C1 segment of cervical spinal cord (tissue), 14 donors: ENCODE measurements at places on chromosomes 12 and 14.
A peak's percentile ranks its signal among the peaks of the same experiment; 100 is the strongest.

GRCh38 chr12:96210376-96211055 is 16.3 kb downstream of the ELK3 start:
- DNase-seq, result no peak

DNA sequence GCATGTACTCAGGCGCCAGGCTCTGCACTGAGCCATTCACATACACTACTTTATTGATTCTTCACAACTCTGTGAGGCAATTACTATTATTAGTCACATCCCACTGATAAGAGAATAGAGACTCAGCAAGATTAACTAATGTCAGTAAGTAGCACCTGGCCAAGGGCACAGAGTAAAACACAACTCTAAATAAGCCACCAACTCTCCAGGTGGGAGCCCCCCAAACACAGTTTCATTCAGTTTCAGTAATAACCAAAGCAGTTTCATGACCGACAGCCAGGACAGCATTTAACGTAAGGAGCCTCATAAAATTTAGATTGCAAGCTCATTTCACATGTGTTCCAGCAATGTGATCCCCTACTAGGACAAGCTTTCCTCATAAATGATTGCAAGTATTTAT is 323.1 kb upstream of the CCDC196 start:
- DNase-seq, result no peak

- DNase-seq, result no peak
These were observed 91.8 kb downstream of the RGS6 start for GRCh38 chr14:72024043-72024407.

DNA sequence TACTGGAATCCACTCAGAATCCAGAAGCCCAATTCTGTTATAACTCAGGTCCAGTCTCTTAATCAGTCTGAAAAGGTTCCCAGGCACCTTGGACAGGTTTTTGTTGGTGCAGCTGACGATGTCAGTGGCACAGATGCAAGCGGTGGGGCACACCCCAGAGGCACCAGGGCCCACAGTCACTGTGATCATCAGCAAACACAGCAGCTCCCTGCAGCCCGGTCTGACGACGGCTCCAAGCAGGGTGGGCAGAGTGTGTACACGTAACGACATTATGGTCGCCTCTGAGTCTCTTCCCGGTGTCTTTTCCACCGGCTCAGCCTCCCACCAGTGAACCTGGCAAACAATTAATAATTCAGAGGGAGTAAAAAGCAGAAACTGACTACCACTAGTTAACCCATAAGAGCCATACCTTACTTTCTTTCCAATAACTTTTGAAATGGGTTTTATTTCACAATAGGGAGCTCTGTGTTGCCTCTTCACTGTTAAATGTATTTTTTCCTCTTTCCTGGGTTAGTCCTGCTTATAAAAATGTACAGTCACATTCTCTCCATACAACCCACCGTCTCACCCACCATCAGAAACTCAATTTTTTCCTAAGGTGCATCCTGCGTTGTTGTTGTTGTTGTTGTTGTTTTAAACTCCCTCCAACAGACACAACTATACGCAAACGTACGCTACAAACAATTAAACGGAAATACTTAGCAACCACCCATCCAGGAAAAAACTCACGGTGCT is 521 bp upstream of the PCED1B start:
- no peak for DNase-seq

DNA sequence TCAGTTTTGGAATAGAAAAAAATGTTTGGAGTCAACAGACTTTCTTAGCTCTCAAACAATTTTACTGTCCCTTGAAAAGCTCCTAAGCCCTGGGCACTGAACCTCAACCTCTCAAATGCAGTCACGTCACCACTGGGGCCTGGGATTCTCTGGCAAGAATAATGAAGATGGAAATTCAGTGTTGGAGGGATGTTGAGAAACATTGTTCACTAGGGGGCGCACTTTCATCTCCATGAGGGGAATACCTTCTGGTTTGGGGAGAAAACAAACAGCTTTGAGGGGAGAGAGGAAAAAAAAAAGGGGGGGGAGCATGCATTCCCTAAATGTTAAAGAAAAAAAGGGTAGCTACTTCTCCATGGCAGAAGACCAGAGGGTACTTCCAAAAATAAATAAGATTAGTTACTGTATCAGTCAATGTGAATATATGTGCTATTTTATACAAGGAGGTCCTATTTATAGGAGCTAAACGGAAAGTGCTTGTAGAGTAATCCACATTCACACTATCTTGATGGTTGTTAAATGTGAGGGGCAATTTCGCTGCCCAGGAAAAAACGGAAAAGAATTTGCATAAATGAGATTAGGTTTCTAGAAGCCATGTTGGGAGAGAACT is 5.8 kb upstream of the TBPL2 start:
- DNase-seq, result peak; percentile 10

GRCh38 chr14:60196291-60196690 is 31.1 kb upstream of the DHRS7 start:
- DNase-seq, result no peak

DNA sequence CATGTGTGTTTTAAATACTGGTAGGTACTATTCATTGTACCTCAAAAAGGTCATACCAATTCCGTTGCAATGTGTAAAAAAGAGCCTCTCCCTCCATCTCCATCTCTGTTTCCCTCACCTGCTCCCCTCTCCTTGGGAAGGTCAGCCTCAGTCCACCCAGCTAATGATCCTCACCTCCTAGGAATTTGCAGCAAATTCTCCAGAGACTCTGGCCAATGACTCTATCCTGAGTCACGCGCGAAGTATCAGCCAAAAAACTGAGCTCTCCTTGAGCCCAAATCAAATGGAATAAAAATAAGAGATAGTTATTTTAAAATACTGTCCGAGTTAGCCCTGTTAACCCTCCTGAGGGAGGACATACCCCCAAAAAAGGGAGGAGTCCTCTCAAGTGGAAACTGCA is 148.4 kb downstream of the DPF3 start:
- DNase-seq, result no peak

DNA sequence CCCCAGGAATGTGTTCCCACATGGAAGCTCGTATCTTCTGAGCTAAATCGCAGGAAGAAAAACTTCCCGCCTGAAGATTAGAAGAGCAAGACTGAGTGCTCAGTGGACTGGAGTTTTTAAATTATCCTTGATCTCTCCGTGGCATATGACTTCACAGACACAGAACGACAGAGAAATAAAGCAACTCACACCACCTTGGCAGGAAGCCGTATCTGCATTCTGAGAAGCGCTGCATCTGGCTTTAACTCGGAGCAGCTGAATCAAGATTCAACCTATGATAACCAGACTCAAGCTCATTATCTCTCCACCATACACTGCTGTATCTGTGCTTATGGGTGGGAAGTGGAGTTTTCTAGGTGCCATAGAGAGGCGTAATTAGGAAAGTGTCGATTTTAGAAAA is 1482.7 kb downstream of the AACS start:
- no peak for DNase-seq

DNA sequence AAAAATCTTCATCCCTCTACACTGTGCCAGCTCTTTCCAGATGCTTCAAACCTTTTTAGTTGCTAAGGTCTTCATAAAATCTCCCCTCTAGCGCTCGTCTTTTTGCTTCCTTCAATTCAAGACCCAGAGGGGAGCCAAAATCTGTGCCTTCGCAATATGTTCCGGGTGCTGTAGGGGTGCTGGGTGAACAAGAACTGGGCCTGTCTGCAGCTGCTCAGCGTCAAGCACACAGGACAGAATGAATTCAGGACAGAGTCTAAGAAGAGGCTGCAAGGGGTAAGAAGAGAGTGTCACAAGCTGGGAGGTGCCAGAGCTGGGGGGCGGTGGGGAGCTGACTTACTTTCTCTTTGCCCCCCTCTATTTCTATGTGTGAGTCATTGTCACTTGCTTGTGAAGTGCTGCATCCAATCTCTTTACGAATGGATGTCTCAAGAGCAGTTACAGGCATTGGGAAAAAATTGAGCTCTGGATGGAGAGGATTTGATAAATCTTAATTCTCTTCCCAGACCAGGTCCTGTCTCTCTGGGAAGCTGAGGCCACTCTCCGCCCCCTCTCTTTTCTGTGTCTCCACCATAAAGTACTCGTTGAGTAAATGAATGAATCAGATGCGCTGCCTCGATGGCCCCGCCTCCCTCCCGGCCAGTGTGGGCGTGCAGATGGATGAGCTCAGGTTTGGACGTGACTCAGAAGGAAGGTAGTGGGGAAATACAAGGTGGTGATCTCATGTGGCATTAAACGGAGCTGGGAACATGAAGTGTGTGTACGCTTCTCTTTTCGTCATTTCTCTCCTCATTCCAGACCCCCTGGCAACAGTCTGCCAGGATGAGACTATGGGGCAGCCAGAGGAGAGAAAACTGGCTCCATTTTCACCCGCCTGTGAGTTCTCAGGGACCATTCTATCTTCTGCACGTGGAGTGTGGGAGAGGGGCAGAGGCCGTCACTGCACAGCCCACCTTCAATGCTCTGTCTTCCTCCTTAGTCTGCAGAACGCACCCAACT is 91.3 kb downstream of the TSPAN9 start:
- no peak for DNase-seq

- DNase-seq, result no peak
These were observed 283.1 kb downstream of the MDGA2 start for GRCh38 chr14:47392326-47392725.

- no peak for DNase-seq
These were observed 3.7 kb upstream of the HOXC12 start for GRCh38 chr12:53950789-53951576.

DNA sequence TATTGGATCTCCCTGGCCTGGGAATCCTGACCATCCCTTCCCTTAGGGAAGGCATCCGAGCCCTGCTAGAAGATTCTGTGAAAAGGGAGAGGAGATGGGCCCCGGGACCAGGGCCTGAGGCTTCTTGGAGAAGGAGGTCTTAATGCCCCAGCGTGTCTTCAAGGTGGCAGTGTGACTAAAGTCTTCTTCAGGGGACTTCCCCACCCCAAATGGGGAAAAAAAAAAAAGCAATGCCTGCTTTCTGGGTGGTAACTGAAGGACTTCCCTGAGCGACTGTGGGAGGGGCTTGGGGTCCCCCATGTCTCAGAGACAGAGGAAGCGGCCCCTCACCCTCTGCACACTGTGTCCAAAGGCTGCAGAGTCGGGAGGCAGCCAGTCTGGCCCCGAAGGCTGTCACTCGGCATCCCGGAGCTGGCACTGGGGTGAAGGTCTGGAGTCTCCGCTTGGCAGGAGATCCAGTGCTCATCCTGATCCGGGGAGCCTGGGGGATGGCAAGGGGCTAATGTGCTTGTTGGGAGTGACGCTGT is 7.8 kb upstream of the PGF start:
- DNase-seq, result no peak

- no peak for DNase-seq
These were observed at the start of gene MMP17 for GRCh38 chr12:131827961-131828534. Gene MMP17 (plus strand): TSS chr12:131828393. CDS start chr12:131828495, 102 bp downstream.

DNA sequence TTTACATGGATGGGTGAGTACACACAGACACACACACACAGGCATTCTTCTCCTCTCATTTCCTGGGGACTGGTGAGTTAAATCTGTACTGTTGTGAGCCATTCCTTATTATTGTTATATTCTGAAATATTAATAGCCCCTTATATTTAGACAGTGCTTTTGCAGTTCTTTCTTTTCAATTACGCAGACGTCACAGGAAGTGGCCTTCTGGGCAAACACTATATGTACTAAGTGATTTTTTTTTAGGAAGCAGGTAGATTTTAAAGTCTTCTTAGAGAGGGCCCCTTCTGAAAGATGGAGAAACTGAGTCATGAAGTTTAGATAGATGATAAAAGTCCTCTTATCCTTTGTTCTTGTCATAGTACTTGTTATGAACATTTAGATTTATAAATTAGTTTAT is 1213.6 kb downstream of the VRK1 start:
- no peak for DNase-seq

DNA sequence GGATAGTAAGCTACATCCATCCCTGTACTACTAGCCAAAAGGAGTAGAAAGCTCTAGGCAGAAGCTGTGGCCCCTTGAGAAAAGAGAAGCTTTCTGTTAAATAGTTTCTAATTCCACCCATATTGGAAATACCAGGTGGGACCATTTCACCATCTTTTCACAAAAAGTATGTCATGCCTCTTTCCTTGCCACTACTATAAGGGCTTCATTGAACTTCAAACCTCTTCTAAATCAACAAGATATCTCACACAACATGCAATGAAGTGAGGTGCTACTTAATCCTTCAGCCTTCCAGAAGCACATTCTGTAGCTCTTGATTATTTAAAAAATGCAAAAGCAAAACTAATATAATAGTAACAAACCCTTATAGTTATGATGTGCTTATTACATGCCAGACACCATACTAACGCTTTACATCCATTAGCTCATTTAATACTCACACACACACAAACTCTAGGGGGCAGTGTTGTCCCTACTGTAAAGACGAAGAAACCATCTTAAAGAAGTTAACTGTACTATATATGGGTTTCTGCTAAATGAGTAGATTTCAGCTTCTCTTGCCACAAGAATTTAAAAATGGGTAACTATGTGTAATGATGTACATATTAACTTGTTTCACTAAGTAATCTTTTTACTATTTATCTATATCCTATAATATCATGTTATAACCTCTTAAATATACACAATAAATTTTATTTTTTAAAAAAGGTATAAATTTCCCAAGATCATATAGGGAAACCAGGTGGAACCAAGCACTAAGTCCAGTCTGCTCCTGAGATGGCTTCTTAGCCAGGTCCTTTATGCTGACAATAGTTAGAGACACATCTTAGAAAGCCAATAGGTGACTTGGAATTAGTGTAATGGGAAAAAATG is 124.4 kb downstream of the RPS29 start:
- DNase-seq, result no peak

GRCh38 chr12:131094831-131095805 is 141.4 kb downstream of the ADGRD1 start:
- no peak for DNase-seq

- peak; percentile 66 for DNase-seq
These were observed 96.2 kb upstream of the PTPRB start for GRCh38 chr12:70733385-70733784.

DNA sequence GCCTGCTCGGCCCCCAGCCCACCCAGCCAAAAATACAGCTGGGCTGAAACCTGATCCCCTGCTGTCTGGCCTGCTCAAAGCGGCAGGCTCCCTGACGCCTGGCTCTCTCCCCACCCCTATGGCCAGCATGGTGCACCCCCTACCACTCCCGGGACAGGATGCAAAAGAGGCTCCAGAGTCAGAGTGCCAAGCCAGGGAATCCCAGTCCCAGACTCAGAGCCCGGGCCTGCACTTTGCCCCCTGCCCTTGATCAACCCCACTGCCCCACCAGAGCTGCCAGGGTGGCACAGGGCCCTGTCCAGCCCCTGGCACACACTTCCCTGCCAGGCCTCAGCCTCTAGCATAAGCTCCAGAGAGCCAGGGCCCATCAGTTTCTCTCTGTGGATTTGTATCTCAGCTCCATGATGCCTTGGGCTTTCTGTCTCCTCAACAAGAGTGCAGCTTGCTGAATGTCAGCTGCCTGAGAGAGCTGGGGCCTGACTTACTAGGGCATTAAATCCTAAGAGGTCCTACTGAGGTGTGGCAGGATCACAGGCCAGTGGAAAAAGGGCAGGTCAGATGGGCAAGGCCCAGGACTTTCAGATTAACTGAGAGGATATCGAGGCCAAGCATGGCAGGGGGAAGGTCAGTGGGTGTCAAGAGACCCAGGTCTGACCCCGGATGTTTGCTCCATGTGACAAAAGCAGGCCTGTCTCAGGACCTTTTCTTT is 13.9 kb downstream of the ACVRL1 start:
- DNase-seq, result no peak

DNA sequence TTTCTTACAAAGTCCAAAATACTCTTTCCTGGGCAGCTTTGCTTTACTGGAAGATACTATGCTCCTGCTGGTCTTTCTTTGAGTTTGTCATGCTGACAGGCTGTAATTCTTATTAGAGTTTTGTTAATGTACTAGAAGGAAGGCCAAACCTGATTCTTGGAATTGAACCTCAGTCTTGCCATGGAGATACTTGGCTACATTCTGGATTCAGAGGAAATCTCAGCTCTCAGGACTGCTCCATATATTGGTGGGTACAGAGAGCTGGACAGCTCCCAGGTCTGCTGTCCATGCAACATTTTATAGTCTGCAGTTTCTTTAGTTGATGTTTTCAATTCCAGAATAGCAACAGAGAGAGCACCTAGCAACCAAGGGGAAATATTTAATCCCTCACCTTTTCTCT is 363.1 kb upstream of the STXBP6 start:
- DNase-seq, result no peak
